Iris pigment epithelial cell (primary cell): ENCODE measurements at places on chromosomes 7 and 10.

DNA sequence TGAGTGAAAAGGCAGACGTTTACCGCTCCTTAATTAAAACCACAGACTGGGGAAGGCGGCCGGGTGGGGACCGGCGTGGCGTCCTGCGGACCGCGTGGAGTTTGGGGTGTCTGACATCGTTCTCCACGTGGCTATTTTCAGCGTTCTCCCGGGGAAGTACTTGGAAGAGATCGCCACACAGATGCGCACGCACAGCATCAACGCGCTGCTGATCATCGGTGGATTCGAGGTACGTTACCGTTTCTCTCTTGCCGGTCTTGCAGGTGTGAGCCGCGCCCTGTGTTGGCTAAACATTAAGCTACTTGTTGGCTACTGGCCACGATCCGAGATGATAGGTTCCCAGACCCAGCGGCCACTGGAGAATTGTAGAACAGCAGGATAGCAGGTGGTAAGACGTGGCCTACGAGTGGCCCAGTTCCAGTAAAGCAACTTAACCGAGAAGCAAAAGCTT is 51.3 kb downstream of the PFKP start:
- no peak for DNase-seq

DNA sequence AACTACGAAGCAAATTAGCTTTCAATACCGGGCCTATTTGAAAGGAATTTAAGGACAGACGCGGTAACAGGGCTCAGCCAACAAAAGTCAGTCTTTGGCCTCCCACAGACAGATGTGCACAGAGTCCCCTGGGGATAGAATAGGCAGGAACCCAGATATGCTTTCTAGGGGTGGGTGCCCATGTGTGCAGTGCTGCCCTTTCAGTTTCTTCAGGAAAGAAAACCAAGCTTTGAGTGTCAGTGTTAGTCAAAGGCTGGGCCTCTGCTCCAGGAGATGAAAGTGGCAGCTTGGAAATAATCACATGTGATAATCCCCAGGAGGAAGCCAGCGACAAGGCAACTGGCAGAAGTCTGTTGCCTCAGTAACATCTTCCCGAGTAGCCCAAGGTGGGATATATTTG is 43.8 kb upstream of the CSTF2T start:
- no peak for DNase-seq

DNA sequence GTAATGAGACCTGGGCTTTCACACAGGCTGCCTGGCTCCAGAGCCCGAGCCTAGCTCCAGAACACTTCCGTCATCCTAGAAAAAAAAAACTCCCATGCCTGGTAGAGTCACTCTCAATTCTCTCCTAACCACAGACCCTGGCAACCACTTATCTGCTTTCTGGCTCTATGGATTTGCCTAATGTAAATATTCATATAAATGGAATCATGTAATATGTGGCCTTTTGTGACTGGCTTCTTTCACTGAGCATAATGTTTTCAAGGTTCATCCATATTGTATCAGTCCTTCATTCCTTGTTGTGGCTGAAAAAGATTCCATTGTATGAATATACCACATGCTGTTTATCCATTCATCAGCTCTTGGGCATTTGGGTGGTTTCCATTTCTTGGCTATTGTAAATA is 167.7 kb upstream of the MKLN1 start:
- DNase-seq: peak; percentile 74

- DNase-seq: no peak
Measured at GRCh38 chr7:51316262-51316665, 345 bp downstream of the COBL start.

DNA sequence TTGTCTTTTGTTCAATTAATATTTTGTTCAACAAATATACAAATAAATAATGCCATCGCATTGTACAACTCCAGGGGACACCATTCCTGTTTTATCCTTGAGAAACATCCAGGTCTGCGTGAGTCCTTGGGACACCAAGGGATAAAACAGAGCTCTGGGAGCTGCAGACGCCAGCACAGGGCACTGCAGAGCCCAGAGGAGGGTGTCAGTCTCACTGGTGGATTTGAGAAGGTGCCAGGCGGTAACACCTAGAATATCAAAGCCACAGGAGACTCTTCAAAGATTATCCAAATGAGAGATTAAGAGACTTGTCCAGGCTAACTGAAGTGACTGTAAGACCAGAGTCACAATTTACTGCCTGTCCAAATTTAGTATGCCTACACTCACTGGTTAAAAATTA is 55.3 kb downstream of the TEX36 start:
- no peak for DNase-seq

DNA sequence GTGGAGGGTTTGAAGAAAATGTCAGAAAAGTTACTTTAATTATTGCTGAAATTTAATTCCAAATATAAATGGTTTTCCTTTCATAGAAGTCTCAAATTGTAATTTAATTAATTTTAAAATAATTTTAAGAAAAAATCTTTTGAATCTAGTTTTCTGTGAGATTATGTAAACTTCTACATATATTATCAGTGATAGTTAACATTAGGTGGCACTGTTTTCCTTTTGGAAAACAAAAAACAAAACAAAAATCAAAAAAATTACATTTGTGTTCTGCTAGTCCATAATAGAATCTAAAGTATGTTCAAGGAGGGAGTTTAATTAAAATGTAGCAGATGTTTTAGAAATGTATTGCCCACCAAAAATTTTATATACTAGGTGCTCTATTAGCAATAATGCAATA is 1456.7 kb downstream of the REEP3 start:
- no peak for DNase-seq

- DNase-seq: no peak
Measured at GRCh38 chr7:55235115-55235514, 130.0 kb upstream of the LANCL2 start.

DNA sequence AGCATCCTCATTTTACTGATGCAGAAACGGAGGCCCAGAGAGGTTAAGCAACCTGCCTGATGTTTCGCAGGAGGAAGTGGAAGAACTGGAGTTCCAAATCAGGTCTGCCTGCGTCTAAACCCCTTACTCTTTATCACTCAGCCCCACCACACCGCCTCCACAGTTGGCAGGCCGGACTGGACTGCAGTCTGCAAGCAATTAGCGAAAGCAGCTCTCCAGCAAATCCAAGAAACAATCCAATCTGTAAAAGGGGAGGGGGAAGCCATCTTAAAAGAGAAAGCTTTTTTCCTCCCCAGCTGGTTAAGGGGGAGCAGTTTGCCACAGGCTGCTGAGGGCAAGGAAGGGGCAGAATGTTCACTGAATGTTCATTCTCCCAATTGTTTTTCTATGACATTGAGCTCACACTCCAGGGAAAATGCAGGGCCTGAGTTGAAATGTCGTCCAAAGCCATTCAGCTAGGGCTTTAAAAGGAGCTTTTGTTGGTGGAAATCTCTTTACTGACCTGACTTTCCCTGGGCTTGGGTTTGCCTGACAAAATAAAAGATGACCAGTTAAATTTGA is 350.1 kb downstream of the RNLS start:
- DNase-seq: no peak

DNA sequence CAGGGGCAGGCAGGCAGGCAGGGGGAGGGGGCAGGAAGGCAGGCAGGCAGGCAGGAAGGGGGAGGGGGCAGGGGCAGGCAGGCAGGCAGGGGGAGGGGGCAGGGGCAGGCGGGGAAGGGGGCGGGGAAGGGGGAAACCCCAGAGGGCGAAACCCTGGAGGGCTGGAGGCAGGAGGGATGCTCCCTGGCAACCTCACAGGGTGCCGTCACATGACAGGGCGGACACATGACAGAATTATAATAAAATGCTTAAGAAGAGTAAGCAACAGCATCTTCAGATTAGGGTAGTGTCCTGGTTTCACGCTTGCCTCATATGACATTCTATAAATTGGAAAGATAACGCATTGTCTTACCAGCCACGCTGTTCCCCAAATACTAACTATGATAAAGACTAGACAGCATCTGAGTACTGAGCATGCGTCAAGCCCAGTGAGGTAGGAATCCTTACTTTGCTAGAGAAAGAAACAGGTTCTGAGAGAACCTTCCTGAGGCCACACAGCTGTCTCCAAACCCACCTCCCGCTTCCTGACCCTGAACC is 131.6 kb downstream of the DIP2C start:
- DNase-seq: no peak

- peak; percentile 96 for DNase-seq
Measured at GRCh38 chr10:4825868-4826791, at the start of gene AKR1E2. AKR1E2 (plus strand) TSS chr10:4826207; CDS start chr10:4826325, 118 bp downstream.

DNA sequence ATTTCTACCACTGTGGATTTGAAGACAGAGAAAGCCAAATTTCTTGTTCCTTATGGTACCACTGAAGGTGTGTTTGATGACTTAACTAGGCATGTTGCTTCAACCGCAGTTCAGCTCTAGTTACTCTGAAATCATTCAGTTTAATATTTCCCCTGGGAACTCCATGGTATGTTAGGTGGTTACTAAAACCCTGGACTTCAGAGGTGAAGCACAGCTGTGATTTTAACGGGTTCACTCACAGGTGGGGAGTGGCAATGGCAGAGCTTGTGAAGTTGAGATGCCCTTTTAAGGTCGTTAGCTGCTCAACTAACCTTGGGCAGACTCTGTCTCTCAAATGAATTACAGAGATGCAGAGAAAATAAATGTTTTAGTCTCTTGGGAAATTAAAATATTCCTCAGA is 163.6 kb upstream of the PHYHIPL start:
- DNase-seq: no peak

DNA sequence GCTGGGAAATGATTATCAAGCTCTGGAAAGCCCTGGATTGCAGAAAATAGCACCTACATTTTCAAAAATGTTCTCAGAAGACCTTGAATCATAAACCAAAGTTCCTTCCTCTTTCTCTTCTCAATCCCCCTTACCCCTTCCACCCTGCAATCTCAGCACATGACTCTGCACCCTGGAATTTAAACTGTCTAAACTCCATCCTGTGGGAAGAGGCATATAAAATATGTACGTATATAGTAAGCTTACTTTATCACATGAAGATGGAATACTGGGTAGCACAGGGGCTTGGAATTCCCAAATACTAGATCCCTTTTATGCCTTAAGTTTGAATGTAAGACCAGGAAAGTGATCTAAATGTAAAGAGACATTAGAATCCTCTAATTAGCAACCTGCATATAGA is 7.7 kb downstream of the AGMO start:
- DNase-seq: peak; percentile 39

GRCh38 chr10:18721067-18721466 is 61.8 kb downstream of the ARL5B start:
- no peak for DNase-seq

DNA sequence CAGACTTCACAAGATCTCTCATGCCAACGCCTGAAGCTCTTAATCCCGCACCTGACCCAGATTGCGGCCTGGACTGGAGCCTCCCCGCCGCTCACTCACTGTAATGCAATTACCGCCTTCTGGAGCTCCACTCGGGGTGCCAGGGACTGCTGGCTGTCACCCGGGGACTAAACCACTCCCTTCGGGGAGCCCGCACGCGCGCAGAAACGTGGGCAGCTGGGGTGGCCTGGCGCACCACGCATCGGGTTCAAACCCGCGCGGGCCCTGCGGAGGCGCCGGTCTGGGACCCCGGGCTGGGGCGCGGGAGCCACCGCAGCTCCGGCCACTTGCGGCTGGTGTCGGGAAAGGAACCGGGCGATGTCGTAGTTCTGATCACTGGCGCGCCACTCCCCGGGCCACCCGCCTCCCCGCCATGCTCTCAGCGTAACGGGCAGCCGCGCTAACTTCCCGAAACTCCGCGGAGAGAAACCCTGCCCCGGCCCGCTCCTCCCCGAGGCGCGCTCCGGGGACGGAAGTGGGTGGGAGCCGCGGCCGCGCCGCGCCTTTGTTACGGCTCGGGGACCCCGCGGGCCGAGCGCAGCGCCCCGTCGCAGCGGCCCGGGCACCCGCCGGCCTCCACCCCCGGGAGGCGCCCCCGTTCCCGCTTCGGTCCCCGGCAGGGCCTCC is 100.3 kb upstream of the SVIL start:
- no peak for DNase-seq

GRCh38 chr10:114180937-114181336 is 1.8 kb downstream of the TDRD1 start:
- DNase-seq: no peak

- DNase-seq: no peak
Measured at GRCh38 chr7:150715738-150716137, 675 bp upstream of the GIMAP1 start.

DNA sequence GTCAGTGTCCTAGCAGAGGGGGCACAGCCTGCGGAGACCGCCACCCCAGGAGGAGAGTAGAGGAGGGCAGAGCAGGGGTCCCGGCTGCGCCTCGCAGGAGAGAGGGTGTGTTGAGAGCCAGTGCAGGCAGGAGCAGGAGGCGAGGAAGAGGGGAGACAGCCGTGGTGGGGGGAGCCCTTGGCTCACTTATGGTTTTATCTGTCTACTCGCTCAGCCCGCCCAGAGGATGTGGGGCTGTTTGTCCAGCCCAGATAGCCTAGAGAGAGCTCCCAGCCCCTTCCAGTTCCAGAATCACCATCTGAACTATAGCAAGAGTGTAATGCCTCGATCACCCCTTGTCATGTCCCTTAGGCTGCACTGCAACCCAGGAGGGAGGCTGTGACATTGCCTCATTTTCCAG is 26.6 kb downstream of the SLC29A3 start:
- DNase-seq: no peak

- DNase-seq: no peak
Measured at GRCh38 chr7:136070736-136071505, 93.8 kb upstream of the MTPN start.

GRCh38 chr10:91200314-91201212 is 19.9 kb upstream of the PCGF5 start:
- no peak for DNase-seq

- DNase-seq: peak; percentile 58
Measured at GRCh38 chr7:32905175-32905662, 13.7 kb upstream of the KBTBD2 start.

GRCh38 chr7:43278088-43278644 is 165.7 kb downstream of the HECW1 start:
- no peak for DNase-seq

GRCh38 chr7:91596287-91596686 is 284.2 kb downstream of the MTERF1 start:
- DNase-seq: no peak

- no peak for DNase-seq
Measured at GRCh38 chr7:150322114-150322832, 882 bp upstream of the LRRC61 start.

DNA sequence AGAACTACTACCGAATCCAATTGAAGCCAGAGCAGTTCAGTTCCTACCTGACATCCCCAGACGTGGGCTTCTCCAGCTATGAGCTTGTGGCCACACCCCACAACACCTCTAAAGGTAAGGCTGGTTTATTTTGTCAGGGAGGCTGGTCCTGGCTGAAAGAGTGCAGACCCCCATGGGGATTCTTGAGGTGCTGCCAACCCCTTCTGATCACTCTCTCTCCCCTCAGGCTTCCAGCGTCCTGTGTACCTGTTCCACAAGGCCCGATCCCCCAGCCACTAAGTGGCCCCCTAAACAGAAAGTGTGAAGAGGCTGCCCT is 3.1 kb downstream of the PPP1R35 start:
- no peak for DNase-seq
